ENCODE measurements at places on chromosomes 5 and 9.

DNA sequence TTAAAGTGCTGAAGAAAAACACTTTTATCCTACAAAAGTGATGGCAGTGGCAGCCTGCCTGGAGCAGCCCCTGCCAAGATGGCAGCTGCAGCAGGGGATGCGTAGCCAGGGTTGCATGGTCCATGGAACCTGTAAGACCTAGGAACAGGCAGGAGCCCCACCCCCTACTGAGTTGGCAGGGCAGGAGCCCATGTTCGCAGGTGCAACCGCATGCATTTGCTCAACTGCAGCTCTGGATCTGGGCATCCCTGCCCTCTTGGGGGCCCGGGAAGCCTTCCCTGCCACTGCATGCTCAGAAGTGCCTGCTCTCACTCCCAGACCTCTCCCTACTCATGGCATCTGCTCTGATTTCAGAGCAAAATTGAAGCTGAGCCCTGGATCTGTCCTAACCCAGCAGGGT, 779.6 kb downstream of the CDH18 start:
- DNase-seq, result no peak

DNA sequence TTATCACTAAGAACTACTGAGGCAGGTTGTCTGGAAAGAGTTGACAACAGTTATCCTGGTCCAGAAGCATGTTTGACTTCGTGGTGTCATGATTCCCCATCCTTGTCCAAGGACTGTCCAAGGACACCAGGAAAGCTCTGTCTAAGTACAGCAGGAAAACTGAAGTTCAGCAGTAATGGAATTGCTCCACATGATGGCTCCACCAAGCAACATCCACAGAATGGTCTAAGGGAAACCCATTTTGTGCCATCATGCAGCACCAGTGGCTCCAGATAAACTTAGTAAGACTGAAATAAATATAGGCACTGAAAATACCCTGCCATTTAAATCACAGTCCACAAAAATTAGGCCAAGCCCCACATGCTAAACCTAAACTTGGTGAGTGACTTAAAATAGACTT, 192.8 kb downstream of the CDH18 start:
- no peak for DNase-seq

DNA sequence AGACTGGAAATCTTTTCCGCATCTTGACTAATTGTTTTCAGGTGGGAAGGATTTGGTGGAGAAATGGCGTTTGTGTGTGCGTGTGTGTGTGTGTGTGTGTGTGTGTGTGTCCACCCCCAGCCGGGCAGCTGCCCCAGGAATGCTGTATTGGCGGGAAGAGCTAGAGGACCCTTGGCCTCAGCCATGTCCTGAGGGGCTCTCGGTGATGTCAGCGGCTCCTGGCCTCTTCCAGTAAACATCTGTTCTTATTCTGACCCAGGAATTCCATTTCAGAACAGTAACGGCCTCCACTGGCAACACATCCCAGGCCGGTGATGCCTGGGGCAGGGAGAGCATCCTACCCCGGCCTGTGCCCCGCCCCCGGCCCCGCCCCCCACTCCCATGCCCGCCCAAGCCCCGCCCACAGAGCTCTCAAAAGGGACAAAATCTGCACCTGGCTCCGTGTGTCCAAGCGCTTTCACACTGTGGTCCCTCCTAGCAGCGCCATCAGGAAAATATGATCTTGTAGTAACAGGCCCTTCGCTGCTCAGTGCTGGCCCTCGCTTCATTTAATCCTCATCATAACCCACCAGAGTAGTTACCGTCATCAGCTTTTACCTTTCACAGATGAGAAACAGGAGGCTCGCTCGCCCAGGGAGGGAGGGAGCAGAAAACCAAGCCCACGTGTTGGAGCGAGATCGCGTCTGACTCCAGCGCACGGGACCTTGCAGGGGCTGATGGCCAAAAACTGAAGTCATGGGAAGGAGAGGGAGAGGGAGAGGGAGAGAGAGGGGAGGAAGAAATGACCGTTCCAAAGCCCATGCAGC, 18.9 kb downstream of the ADAMTS2 start:
- DNase-seq, result no peak

GRCh38 chr9:18362901-18363685, 110.9 kb upstream of the ADAMTSL1 start:
- no peak for DNase-seq

GRCh38 chr5:123659495-123659894, 147.5 kb downstream of the CSNK1G3 start:
- DNase-seq, result no peak

GRCh38 chr5:155733935-155734334, 593.0 kb upstream of the SGCD start:
- DNase-seq, result no peak

DNA sequence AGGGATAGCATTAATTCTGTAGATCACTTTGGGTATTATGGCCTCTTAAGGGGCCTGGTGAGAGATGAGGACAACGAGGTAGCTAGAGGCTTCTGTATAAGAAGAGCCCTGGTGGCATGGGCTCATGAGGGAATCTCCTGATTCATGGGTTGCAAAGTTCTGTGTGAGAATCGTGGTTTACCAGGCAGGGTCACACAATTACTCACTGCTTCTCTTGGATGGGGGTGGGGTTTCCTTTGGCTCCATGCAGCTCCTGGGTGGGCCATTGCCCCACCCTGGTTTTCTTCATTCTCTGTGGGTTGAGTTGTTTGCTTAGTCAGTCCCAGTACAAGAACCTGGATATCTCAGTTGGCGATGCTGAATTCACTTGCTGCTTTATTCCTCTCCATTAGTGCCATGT, 30.9 kb upstream of the TNFSF15 start:
- DNase-seq, result no peak

DNA sequence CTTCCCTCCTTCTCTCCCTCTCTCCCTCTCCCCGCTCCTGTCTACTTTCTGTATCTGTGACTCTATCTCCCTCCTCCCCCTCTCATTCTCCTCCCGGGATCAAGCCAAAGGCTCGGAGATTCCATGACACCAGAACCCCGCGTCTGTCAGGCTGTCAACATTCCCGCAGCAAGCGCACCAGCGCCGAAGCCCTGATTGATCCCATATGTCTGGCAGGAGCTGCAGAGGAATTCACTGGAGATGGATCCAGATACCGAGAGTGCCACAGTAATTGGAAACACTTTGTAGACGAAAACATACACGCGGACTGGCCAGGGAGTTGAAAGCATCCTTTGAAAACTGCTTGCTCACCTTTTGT, 300 bp upstream of the SVEP1 start:
- DNase-seq, result no peak

DNA sequence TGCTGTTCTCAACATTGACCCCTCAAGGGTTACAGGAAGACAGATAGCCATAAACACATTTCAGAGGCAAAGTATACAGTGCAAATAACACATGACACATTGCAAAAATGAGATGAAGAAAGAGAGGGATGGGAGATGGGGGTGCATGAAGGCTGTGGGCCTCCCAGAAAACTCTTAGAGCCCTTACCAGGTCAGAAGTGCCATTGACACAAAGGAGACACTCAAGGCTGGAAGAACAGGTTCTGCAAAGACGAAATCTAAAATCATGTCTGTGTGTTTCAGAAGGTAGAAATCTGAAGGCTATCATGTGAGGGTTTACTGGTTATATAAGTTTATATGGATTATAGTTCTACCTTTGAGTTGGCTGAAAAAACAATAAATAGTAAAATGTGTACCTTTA, 318.8 kb downstream of the BNC2 start:
- no peak for DNase-seq

DNA sequence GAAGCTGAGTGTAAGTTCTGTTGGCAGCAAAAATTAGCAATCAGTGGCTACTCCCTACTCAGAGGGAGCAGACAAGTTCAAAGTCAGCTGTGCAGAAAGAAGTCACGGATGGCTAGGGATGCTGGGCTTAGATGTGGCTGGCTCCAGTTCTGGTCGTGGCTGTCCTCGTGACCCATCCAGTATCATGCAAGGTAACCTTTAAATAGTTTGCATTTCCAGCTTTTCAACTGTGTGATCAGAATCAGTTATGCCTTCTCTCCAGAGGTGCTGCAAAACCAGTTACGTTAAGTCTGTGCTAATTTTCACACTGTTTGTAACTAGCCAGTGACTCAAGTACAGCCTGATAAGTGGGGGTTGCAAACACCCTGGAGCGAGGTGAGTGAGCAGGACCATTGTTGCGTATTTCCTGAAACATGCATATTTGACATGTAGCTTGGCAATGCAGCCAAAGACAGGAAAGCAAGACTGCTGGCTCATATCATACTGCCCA, 302.4 kb downstream of the ATPSCKMT start:
- DNase-seq, result no peak

Measured in stimulated activated CD8-positive, alpha-beta memory T cell treated with anti-CD3 and anti-CD28 coated beads, Interleukin-15, amount 100 ng/mL, for 4 hours (primary cell).